Ammon's horn (tissue), 1 donor: ENCODE measurements at places on chromosomes 3 and 15.
A peak's percentile ranks its signal among the peaks of the same experiment; 100 is the strongest.

DNA sequence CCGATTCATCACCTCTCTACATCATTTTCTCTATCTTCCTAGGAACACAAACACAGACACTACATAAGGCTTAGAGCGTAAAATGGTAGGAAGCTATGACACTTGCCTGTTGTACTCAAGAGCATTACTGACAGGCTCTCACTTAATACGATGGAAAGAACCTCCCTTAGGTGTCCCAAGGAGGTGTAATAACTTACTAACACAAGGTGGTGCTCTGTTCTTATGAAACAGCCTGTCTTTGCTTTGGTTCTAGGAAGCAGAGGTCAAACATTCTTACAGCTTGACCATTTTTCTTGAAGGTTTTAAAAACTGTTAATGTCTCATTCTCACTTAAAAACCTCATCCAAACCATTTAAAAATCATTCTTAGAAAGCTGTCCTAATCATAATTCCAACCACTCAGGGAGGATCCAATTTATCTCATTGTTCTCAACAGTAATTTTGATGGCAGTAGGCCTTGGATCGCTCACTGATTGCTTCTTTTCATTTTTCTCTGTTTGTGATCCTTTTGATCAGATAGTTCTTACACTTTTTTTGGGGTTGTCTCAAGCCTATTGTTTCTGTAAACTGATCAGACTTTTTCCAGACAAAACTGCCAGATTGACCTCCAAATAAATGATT, 317.8 kb upstream of the AGTR1 start:
- peak; percentile 32 for DNase-seq

DNA sequence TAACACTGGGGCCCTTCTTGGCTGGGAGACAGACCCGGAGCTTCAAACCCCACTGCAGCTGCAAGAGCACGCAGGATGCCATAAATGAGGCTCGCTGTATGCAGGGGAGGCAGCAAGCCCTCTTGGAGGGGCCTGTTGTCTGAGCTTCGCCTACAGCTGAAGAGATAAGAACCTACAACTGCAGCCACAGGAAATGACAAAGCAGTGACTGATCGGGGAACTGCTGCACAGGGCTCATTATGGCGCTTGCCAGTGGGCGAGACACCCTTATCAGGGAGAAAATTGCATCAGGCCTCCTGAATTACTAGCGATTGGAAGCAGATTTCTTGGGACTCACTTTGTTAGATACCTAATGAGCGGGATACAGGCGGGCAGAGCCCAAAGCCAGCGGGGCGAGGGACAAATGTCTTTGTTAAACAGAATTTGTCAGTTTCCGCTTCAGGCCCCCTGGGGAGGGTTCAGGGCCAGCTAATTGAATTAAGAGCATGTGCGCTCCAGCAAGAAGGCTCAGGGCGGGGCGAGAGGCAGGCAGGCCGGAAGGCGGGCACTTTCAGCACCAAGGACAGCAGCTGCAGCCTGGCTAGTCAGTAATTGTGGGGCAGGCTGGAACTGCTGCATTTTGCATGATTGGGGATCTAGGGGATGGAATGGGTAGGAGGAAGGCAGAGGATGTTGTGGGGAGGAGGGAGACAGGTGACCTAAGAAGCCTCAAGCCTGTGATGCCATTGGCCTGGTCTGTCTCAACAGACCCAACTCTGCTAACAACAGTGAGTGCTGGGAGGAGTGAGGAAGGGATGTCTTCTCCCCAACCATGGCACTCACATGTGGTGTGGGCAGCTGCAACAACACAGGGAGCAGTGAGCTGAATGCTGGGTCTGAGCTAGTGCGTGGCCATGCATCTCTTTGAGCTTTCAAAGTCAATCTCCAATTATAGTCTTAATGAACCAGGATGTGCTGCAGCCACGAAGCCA, 55.3 kb downstream of the CCDC33 start:
- peak; percentile 73 for DNase-seq

DNA sequence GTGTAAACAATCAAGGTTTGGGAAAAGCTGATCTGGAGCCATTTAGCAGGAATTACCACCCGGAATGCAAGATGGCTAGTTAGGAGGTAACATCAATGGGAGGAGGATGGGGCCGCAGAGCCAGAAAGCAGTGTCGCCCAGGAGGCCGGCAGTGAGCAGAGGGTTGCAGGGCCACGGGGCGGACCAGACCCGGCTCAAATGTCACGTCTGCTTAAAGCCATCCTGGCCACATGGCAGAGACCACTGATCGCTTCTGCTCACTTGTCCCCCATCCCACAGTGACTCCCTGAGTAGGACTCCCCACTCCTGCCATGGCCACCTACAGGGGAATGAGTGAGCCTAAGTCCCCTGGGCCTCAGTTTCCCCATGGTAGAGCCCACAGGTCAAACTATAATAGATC, 18.2 kb downstream of the MGLL start:
- no peak for DNase-seq

GRCh38 chr3:162973428-162973917, 1476.9 kb downstream of the OTOL1 start:
- DNase-seq: no peak

DNA sequence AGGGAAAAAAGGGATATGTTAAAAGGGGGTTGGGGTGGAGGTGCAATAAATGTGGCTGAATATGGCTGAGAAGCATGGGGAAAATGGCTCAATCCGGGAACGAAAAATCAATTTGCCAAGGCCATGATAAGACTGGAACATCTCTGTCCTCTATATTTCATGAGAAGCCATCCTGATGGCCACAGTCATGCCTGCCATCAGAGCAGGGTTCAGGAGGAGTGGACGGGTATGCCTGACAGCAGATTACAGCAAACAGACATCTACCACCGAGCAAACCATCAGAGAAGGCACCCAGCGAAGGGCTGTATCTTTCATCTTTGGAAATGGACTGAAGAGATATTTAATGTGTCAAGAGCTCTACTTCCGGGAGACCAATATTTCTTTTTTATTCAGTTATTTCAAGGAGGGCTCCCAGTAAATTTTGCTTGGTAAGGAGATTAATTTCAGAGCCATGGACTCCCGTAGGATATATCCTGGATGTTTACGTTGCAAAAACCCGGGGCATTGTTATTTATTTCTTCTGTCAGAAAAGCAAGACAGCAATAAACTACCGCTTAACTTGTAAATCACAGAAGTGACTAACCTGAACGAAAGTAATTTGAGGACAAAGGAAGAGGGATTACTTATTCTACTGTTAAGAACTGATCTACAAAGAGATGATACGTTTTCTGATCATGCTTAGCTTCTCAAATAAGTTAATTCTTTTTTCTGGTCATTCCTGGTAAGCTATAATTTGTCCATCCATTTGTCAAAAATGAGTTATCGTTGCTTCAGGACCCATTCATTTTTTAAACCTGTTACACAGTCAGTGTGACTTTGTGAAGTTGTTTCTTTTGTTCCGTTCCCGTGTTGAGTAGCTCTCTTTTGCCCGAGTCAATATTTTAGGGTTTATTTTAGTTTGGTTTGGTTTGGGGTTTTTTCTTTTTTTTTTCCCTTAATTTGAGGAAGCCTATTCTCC, 80.6 kb upstream of the CHD2 start:
- peak; percentile 63 for DNase-seq

- DNase-seq: peak; percentile 20
Measured at GRCh38 chr3:171558188-171558696, 98.0 kb upstream of the TNIK start.

DNA sequence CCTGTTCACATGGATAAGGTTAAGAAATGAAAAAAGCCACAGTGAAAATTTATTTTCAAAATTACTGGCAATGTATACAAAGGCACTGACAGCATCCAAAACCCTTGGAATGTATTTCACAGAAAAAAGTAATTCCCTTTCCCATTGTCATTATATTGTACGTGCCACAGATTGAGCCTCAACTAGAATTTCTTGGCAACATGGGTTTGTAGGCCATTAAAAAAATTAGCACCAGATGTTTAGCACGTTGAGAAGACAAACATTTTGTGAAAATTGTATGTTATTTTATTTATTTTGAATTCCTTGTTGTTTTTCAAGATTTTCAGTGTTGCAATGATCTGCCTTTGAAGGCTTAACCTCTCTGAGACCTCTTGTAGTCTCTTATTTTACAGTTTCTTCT, 76.3 kb upstream of the EPHB3 start:
- DNase-seq: no peak
